ENCODE measurements at places on chromosomes 6 and 20.

GRCh38 chr6:52535711-52536423 lies 41.0 kb downstream of the TRAM2 start:
- DNase-seq, result no peak

DNA sequence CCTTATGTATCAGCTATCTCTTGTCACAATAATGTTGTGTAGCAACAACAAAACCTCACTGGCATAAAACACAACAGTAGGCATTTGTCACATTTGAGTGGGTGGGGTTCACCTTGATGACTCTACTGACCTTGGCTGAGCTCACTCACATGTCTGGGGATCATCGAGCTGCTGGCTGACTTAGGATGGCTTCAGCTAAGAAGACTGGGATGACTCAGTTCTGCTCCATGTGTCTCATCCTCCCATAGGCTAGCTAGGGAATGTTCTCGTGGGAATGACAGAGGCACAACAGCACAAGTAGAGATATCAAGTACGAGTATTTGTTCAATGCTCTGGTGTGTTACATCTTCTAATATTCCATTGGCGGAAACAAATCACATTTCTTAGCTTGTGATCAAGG lies 167.9 kb downstream of the PLCB1 start:
- DNase-seq, result no peak

GRCh38 chr6:21144928-21145327 lies 448.6 kb upstream of the SOX4 start:
- no peak for DNase-seq

DNA sequence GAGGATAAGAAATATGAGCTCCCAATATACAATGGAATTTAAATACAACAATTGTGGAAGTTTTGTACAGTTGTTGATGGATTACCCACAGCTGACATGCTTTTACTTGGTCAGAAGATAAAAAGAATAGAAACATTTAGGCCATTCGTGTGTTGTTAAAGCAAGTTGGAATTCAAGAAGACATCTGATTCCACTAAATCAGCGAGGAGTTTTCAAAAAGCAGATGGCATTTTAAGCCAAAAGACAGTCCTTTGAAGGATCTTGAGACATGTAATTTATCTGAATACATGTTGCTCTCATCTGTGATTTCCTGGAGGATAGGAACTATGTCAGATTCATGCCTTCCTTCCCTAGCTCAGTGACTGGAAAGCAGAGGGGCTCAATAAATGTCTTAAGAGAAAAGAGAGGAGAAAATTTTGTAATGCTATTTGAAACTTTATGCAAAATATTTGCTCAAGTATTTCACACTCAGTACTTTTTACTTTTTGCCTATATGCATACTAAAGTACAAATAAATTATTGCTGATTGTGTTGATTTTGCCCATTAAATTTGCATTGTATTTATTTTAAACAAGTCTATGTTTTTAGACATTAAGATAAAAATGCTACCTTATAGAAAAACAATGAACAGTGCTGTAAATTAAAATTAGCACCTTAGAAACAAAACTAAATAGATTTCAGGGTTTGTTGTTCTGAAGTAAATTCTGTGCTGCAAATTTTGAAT lies 733.8 kb upstream of the FLRT3 start:
- peak; percentile 10 for DNase-seq

DNA sequence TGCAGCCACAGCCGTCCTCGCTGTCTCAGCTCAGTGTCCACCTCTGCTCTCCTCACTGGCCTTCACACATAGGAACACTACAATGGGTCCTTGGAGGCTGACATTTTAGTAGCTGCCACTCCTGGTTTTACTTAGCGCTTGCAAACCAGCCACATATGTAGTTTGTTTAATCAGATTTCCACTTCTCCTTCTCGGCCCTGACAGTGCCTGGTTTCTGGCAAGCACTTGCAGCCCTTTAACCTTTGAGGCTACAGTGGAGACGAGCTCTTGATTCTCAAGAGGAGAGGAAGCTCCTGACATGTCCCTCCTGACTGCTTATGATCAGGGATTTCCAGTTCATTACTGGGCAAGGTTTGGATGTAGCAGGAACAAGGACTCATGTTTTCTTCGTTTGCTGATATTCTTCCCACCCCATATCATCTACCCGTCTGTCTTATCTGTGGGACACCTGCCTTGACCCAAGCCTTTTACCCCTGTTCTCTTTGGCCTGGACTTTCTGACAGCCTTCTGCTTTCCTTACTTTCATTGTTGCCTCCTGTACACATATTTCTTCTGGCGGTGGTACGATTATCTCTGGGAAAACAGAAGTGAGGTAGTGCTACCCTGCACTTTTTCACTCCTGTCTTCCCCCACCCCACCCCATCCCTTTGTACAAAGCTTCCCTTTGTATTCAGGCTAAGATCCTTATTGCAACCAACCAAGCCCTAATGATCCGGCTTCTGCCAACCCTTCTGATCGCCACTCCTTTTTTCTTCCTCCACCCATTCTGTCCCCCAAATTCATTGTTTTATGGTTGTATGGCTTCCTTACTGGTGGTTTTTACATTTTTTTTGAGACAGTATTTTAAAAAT lies 31.2 kb downstream of the CEP43 start:
- DNase-seq, result no peak

All from LHCN-M2 (cell line).